Naive thymus-derived CD8-positive, alpha-beta T cell (primary cell): ENCODE measurements at places on chromosomes 1 and 21.

- no peak for DNase-seq
These were observed 39.6 kb downstream of the SLC19A1 start for GRCh38 chr21:45502600-45502999.

GRCh38 chr21:37413553-37414291 lies 47.1 kb downstream of the DYRK1A start:
- no peak for DNase-seq

DNA sequence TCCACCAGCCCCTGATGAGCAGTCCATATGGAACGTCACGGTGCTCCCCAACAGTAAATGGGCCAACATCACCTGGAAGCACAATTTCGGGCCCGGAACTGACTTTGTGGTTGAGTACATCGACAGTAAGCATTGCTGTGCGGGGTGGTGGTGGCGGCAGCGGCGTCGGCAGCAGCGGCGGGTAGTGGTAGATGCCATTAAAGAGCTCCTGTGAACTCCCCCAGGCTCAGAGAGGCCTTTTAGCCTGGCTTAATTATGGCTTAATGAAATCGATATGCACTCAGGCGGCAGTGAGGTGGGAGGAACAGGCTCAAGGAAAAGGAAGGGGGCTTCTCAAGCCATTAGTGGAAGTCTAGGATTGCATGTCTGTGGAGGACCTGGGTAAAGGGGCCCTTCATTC lies 41.9 kb upstream of the CNTN2 start:
- DNase-seq: no peak

DNA sequence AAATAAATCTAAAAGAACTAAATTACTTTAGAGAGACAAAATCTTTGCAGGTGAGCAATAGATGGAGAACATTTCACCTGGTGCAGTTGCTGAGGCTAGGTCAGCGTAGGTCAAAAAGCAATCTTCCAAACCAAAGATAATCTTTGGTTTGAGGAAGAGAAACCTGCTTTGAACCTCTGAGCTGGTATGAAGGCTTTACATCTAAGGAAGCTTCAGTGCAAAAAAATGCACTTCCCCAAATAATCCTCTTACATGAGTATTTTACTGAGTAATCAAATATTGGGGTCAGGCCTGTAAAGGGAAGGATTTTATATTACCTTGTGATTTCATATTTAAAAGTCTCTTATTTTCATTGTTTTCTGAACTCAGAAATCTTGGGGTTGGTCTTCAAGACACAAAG lies 223.6 kb downstream of the SRGAP2C start:
- no peak for DNase-seq

DNA sequence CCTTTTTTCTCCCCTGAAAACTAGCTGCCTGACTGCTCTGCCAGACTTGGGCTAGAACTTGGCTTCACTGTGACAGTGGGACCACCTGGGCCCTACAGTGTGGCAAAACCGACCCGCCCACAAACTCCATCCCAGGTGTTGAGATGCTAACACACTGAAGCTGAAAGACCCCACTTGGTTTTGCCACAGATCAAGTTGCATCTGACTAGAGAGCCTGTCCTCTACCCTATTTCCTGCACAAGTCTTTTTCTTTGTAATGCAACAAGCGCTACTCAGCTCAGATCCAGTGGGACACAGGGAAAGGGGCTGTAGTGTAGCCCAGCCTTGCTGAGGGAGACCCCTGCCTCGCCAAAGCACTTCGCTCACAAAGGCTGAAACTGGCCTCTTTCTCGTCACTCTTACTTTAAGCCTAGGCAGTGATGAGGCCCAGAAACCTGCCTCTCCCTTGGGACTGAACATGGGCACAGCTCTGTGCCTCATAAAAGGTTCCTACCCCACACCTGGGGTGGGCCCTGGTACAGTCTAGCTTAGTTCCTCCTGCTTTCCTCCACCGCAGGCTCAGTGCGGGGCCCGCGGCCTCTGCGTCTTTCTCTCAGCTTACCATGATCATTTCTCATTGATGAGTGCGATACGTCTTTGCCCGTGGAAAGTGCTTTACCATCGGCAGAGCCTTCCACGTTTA lies 9.7 kb downstream of the ALPL start:
- no peak for DNase-seq

DNA sequence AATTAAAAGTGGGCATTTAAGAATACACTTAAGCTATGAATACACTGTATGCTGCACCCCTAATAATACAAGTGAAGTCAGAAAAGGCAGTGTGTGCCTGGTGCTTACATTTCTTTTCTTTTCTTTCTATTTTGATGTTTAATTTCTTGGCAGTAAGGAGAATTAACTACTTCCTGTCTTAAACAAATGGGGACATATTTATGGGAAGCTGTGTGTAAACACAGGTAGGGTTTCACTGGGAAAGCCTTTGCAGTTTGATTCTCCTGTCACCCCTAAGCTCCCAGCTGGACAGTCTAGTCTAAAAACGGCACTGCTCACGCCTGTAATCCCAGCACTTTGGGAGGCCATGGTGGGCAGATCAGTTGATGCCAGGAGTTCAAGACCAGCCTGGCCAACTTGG lies 146.0 kb downstream of the MIS18A start:
- no peak for DNase-seq
